ENCODE measurements at places on chromosomes 2 and 18.

GRCh38 chr2:151071382-151071781 is 190.3 kb downstream of the RBM43 start:
- DNase-seq: no peak

DNA sequence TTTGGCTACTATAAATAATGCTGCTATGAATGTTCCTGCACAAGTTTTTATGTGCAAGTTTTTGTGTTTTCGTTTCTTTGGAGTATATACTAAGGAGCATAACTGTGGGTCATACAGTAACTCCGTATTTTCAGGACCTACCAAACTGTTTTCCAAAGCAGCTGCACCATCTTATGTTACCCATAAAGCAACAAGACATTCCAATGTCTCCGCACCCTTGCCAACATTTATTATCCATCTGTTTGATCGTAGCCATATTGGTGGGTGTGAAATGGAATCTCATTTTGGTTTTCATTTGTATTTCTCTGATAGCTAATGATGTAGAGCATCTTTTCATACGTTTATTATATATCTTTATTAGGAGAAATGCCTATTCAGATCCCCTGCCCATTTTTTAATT is 13.8 kb downstream of the TMEM131 start:
- DNase-seq: no peak

- no peak for DNase-seq
These were observed 118.9 kb upstream of the COL5A2 start for GRCh38 chr2:189298481-189298880.

- no peak for DNase-seq
These were observed 339.8 kb downstream of the NYAP2 start for GRCh38 chr2:225739328-225739727.

GRCh38 chr2:52934323-52934898 is 833.2 kb upstream of the CHAC2 start:
- no peak for DNase-seq

DNA sequence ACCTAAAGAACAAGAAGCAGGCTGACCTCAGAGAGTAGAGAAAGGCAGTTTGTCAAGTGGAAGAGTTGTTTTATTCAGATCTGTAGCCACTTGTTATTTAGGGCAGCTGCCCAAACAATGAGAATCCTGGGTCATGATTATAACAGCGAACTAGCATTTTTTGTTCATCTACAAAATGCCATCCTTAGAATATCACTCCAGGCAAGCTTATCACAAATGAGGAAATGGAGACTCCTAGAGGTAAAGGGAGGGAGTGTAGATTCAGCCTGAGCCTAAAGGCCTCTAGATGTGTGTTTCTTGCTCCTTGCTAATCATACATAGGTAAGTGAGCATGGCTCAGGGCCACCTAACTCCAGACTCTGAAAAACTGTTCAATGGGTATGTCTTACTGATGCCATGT is 126.1 kb downstream of the HNMT start:
- peak; percentile 68 for DNase-seq

GRCh38 chr2:226451486-226451885 is 348.1 kb downstream of the IRS1 start:
- DNase-seq: no peak

DNA sequence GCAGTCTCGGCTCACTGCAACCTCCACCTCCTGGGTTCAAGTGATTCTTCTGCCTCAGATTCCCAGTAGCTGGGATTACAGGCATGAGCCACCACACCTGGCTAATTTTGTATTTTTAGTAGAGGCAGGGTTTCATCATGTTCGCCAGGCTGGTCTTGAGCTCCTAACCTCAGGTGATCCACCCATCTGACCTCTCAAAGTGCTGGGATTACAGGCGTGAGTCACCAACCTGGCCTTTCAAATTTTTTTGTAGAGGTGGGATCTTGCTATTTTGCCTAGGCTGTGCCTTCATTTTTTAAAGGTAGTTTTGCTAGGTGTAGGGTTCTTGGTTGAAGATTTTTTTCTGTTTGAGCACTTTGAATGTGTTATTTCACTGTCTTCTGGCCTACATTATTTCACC is 6.2 kb downstream of the HAUS1 start:
- DNase-seq: no peak

- DNase-seq: no peak
These were observed 48.9 kb downstream of the LAMA3 start for GRCh38 chr18:23738151-23738550.

DNA sequence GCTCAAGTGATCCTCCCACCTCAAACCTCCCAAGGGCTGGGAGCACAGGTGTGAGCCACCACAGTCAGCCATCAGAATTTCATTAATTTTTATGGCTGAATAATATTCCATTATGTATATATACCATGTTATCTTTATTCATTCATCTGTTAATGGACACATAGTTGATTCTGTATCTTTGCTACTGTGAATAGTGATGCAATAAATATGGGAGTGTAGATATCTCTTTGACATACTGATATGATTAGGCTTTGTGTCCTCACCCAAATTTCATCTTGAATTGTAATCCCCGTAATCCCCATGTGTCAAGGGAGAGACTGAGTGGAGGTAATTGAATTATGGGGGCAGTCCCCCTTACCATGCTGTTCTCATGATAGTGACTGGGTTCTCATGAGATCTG is 38.2 kb upstream of the REEP1 start:
- no peak for DNase-seq

DNA sequence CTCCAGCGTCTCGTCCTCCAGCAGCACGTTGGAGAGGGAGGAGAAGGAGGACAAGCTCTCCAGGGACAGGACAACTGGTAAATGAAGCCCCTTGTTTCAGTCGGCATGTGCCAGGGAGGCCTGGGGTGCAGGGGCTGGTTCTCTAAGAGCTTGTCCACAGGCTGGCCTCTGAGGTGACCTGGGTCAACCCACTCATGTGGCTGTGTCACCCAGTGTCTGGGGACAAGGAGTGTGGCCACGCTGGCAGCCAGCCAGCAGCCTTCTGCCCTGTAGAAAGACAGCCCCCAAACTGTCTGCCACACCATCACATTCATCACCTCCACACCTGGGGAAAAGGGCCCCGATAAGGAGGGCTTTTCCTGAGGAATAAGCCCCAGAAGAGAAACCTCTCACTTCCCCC is 119.5 kb downstream of the TPGS2 start:
- DNase-seq: no peak

- DNase-seq: no peak
These were observed 97.8 kb downstream of the ZFP36L2 start for GRCh38 chr2:43128559-43128955.

DNA sequence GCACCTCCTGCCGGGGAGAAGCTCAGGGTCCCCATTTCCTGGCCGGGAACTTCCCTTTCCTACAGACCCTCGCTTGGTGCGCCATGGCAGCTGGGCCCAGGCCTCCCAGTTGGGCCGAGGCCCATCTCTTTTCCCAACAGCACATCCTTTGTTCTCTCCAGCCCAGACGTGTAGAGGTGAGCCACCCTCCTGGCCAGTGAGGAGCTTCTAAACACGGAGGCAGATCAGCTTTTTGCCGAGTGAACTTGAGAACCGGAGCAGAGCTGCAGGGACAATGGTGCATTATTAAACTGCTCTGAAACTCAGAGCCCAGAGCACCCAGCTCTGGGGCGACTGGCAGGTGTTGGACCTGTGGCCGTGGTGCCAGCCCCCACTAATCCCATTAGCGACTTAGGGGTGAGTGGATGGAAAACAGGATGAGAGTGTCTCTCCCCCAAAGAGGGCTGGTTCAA is 25.4 kb downstream of the SH3BP4 start:
- no peak for DNase-seq

- no peak for DNase-seq
These were observed 96.7 kb downstream of the ZNF385B start for GRCh38 chr2:179764710-179765109.

DNA sequence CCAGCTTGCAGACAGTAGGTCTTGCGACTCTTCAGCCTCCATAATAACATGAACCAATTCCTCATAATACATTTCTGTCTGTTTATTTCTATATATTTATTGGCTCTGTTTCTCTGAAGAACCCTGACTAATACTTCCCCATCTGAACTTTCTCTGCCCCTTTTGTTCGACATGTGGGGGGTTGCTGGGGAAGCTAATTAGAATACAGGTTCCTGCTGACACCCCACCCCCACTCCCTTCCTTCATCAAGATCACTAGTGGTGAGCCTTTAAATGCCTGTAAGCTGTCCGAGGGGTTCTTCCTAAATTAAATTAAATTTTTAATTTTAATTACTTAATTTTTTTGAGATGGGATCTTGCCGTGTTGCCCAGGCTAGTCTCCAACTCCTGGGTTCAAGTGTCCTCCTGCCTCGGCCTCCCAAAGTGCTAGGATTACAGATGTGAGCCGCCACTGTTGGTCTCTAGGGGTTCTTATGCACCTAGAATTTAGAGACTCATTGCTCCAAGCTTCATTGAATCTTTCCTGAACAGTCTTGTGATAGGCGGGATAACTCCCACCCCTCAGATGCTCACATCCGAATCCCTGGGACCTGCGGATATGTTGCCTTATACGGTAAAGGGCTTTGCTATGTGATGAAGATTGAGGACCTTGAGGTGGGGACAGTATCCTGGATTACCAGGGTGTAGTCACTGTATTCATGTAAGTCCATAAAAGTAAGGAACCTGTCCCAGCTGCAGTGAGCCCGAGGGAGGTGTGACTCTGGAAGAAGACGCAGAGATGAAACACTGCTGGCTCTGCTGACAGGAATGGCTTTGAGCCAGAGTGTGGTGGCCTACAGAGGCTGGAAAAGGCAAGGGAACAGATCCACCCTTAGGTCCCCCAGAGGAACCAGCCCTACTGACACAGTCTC is 26.2 kb downstream of the HPCAL1 start:
- DNase-seq: no peak

- DNase-seq: no peak
These were observed 123.3 kb downstream of the UBE2E3 start for GRCh38 chr2:181103659-181104058.

DNA sequence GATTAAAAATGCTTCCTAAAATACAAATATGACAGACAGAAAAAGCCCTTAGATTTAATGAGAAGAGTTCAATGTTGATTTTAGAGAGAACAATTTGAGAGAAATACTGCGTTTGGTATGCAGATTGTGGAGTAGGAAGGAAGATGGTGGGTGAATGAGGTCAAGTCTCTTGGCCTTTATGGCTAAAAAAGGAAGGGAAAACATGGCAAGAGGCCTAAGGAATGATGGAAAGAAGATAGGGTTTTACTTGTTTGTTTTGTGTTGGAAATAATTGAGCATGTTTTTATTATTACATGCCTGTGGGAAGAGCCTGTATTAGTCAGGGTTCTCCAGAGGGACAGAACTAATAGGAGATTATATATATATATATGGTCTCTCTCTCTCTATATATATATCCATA is 318.1 kb downstream of the TRIB2 start:
- no peak for DNase-seq

- DNase-seq: no peak
These were observed 406.2 kb downstream of the NUP35 start for GRCh38 chr2:183530333-183530901.

- no peak for DNase-seq
These were observed 547.7 kb upstream of the ZEB2 start for GRCh38 chr2:145067549-145068030.

Measured in pons (tissue), 1 donor.